Muscle of back (tissue), 13 donors: ENCODE measurements at places on chromosomes 13 and 19.

DNA sequence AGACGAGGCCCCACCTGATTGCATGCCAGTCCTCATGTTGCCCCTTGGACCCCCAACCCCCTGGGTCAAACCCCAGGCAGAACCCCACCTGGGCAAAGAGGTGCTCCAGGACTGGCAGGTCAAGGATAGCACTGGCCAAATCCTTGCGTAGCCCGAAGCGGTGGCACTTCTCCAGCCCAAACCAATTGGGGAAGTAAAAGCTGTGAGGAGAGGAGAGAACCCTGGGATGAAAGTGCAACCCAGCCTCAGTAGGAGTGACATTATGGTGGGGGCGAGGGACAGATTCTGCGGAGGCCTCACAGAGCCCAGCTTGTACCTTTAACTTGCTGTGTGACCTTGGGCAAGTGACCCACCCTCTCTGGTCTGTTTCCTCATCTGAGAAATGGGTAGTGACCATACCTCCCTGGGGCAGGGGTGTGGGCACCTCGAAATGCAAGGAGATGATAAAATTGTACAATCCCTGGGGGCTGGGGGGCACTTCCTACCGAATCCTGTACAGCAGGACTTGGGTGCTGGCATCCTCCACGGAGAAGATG lies 4.4 kb downstream of the JAK3 start:
- no peak for DNase-seq

GRCh38 chr19:1266916-1267476 lies 2.1 kb upstream of the CIRBP start:
- DNase-seq: no peak

GRCh38 chr19:6260376-6260775 lies 19.4 kb downstream of the MLLT1 start:
- no peak for DNase-seq

DNA sequence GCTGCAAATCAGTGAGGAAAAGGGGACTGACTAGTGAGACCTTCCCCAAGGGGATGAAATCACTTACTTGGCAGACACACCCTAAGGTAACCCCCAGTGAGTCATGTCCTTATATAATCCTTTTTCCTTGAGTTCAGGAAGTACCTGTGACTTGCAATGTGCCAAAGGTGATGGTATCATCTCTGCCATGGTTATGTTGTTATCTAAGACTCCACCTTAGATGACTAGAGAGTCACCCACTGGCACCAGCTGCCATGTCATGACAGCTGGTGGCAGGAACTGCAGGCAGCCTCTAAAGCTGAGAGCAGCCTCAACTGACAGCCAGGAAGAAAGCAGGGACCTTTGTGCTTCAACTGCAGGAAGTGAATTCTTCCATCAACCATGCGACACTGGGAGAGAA lies 12.5 kb downstream of the PBX4 start:
- no peak for DNase-seq

DNA sequence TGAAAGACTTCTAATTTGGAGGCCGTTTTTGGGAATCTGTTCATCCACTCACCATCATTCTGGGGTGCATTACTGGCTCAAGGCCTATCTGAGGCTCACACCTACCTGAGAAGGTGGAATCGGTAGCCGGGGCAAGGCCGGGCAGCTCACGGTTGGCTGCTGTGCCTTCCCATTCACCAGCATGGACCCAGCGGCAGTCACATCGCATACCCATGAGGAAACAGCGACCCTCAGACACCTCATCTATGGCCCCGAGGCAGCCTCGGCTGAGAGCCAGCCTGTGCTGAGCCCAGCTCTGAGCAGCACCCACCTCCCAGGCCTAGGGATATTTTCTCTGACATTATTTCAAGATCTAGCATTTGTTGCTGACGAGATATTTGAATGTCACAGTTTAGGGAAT lies 130.5 kb downstream of the ATP11A start:
- DNase-seq: no peak
